ENCODE measurements at places on chromosomes 7 and 10.

GRCh38 chr7:140485500-140486265, 6.4 kb upstream of the MKRN1 start:
- no peak for DNase-seq

GRCh38 chr7:51187941-51188340, 128.7 kb downstream of the COBL start:
- peak; percentile 34 for DNase-seq

DNA sequence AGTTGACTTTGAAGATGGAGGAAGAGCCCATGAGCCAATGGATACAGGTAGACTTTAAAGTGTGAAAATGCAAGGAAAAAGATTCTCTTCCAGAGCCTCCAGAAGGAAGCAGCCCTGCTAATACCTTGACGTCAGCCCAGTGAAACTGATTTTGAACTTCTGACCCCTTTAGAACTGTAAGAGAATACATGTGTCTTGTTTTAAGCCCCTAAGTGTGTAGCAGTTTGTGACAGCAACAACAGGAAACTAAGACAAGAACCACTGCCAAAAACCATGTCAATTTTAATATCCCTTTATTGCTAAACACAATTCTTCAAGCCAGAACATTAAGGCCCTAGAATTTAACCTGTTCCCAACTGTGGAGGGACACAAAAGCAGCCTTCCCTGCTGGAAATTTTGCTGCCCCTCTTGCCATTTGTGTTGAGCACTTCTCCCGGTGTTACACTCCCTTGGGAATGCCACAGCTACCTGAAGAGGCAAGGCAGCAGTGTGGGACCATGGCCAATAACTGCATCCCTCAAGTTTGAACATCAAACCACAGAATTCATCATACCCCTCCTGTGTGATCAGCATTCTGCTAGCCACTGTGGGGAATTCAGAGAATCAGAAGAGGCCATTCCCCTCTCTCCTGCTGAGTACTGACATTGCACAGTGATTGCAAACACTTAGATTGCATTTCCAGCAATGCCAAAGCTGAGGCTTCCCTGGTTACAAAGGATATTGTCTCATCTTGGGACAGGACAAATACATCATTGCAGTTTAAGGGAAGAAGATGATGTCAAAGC, 12.3 kb upstream of the CCDC172 start:
- no peak for DNase-seq

GRCh38 chr10:104345515-104345914, 7.2 kb upstream of the ITPRIP start:
- no peak for DNase-seq

GRCh38 chr10:3764626-3765112, 20.3 kb downstream of the KLF6 start:
- DNase-seq: no peak

GRCh38 chr7:140085447-140085846, 22.7 kb upstream of the PARP12 start:
- no peak for DNase-seq

GRCh38 chr7:92489634-92490033, 11.9 kb upstream of the ERVW-1 start:
- no peak for DNase-seq

- no peak for DNase-seq
These were observed 61.7 kb upstream of the NPTX2 start for GRCh38 chr7:98555403-98555802.

GRCh38 chr7:77226357-77226839, 26.8 kb upstream of the FGL2 start:
- no peak for DNase-seq

GRCh38 chr7:79272066-79272669, 181.3 kb downstream of the MAGI2 start:
- DNase-seq: peak; percentile 1

GRCh38 chr10:100743626-100744135, 1.7 kb upstream of the PAX2 start:
- DNase-seq: peak; percentile 92

GRCh38 chr7:1053002-1053411, 8.7 kb downstream of the GPR146 start:
- no peak for DNase-seq

GRCh38 chr10:20993389-20993788, 96.3 kb upstream of the NEBL start:
- DNase-seq: no peak

DNA sequence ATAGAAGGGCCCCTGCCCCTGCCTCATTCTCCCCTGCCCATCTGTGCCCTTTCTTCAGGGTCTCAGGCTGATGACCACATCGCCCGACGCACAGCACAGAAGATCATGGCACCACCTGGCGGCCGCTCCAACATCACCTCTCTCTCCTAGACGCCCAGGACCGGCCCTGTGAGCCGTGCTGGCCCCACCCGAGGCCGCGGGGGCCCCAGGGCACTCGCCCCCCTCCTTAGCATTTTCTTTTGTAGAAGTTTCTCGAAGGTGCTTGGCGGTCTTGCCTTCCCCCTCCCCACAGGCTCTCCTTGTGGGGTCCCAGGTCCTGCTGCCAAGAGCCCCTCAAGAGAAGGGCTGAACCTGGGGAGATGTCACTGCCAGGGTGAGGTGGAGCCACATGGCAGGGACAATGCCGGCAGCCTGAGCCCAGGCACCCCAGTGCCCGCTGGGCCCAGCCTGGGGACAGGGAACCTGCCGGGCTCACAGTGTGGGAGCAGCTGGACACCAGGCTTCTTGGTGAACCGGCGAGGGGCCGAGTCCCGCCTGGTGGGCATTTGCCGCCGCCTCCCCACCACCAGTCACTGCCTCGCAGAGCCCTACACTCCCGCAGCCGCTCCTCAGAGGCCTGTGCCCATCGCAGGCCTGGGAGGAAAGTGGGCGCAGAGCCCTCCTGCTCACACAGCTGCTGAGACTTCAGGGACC, 18.2 kb downstream of the DPYSL4 start:
- no peak for DNase-seq

DNA sequence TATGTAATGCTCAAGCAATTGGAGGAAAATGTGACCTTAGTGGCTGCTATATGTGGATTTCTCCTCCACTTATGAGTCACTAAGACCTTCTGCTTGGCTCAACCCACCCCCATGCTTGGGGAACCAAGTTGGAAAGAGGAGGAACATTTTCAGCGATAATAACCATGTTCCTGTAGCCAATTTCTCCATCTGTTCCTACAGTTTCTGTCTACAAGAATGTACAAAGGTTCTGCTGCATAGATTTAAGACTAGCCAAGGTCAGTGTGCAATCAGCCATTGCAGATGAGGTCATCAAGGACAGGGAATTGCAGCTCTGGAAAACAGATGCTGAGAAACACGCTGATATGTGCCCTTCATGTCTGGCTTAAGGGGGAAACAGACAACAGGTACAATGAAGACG, 5.6 kb upstream of the NRCAM start:
- no peak for DNase-seq

- no peak for DNase-seq
These were observed 7.5 kb upstream of the LRRN3 start for GRCh38 chr7:111083413-111083812.

DNA sequence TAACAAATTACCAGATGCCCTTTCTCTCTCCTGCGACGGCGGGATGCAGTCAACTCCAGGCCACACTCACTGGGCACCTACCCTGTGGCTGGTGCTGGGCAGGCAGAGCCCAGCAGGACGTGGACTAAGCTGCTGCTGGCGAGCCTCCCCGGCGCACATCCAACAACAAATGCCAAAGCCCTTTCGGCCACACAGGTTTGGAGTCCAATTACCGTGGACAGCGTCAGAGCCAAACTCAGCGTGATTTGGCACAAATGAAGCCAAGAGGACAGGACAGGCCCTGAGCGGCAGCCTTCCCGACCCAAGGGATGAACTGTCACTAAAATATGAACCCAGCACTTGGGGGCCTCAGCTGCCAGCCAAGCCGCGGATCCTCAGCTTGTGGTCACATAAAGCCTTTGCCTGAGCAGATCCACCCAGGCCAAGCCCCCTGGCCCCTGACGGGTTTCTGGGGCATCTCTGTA, 28.4 kb downstream of the DAGLB start:
- no peak for DNase-seq

GRCh38 chr10:29865700-29866355, 193.6 kb downstream of the JCAD start:
- no peak for DNase-seq

GRCh38 chr10:95819620-95820329, 63.8 kb downstream of the ENTPD1 start:
- DNase-seq: no peak

GRCh38 chr10:119412244-119413092, 130.1 kb downstream of the RGS10 start:
- no peak for DNase-seq

DNA sequence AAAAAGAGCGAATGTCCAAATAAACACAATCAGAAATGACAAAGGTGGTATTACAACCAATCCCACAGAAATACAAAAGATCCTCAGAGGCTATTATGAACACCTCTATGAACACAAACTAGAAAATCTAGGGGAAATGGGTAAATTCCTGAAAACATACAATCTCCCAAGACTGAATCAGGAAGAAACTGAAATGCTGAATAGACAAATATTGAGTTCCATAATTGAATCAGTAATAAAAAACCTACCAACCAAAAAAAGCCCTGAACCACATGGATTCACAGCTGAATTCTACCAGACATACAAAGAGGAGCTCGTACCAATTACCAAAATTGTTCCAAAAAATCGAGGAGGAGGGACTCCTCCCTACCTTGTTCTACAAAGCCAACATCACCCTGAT, 56.1 kb upstream of the ZNF800 start:
- DNase-seq: no peak

- no peak for DNase-seq
These were observed 76.6 kb downstream of the NRBF2 start for GRCh38 chr10:63209705-63210104.

DNA sequence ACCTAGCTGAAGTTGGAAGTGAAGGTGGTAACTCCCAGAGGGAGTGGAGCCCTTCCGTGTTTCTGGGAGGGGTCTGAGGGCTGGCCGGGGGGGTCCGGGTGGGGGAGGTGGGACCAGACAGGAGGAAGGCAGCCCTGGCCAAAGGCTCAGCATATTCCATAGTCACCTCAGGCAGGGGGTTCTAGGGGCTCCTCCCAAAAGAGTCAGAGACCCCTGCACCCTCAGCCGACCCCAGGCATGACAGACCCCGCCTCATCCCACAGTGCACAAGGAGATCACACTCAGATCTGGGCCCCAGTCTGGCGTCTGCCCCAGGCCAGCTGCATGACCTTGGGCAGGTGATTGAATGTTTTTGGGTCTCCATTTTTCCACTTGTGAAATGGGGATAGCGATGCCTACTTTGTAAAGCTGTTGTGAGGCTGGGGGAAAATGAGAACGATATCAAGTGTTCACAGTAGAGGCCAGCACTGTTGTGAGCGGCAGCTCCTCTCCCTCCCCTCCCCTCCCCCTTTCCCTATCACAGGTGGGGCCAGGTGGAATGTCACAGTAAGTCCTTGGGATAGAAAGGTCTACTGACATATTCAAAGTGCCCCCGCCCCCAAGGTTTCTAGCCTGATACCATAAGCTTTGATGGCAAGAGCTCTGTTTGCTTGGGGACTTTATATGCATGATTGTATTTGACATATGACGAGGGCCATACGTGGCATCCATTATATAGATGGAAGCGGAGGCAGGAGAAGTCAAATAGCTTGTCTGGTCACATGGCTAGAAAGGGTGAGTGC, 33.3 kb downstream of the DNAJB12 start:
- no peak for DNase-seq

GRCh38 chr10:27252267-27253000, 11.8 kb upstream of the ACBD5 start:
- DNase-seq: peak; percentile 93

DNA sequence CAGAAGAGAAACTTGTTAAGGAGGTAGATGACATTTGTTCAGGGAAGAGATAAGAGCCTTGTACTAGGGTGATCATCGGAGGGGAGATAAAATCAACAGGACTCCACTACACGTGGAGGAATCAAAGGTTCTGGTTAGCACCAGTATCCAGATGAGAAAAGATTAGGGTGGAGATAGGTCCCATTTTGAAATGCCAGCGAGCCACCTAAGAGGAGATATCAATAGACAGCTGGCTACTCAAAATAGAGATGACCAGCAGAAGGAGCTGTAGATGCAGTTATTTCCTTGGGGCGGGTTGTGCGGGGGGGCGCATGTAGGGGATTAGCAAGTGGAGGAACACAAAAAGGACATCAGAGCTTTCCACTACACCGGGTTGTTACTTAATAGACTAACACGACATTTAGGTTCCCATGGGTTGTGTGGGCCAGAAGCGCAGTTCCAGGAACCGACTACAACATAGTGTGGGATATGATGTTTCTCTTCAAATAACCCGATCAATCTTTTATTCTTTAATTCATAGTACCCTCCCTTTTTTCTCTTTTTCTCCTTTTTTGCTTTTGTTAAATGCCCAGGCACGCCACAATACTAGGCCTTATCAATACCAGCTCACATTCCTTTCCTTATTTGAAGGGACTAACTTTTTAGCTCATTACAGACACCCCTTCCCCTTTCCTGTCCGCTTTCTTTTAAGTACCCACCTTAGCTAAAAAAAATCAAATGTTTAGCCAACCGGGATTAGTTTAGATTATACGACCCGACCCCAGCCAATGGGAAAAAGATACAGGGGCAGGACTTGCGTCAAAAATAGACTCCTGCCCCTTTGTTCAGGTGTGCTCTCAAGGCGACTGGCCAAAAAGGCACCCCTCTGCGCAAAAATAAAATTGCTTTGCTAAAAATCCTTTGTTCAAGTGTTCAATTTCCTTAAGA, 2.0 kb upstream of the KIF11 start:
- peak; percentile 29 for DNase-seq

GRCh38 chr7:21261627-21262594, 166.0 kb upstream of the SP4 start:
- DNase-seq: peak; percentile 48

DNA sequence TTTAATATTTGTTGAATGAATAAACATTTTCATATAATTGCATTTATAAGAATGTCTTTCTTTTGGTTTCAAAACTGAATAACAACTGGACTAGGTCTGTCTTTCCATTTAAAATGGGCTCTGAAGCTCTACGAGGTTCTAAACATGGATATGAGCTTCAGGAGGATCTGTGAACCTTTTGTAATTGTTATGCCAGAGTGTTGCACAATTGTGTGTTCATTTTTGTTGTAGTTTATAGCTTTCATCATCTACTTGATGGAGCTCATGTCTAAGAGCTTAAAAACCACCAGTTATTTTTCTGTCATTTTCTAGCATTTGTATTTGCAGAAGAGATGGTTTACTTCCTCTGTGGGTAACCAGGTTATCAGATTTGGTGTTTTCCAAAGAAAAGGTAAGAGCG, 265.7 kb upstream of the NPY start:
- no peak for DNase-seq

- DNase-seq: peak; percentile 94
These were observed at the start of gene UBE2H for GRCh38 chr7:129952653-129953560. Gene UBE2H (minus strand): TSS chr7:129952960. CDS start chr7:129952555, 405 bp downstream.

GRCh38 chr7:339062-339342, 49.0 kb downstream of the FOXL3 start:
- no peak for DNase-seq

- no peak for DNase-seq
These were observed 14.0 kb downstream of the WNT2 start for GRCh38 chr7:117308891-117309290.

- DNase-seq: peak; percentile 32
These were observed 6.5 kb downstream of the GNB2 start for GRCh38 chr7:100679927-100680575.

- no peak for DNase-seq
These were observed 28.6 kb downstream of the JAZF1 start for GRCh38 chr7:28151965-28152364.
